SW 1271 (cell line): ENCODE measurements at places on chromosomes 5 and 9.

GRCh38 chr9:99744132-99744531 is 77.6 kb upstream of the NR4A3 start:
- DNase-seq, result no peak

GRCh38 chr5:134171972-134172371 is 4.8 kb downstream of the SKP1 start:
- DNase-seq, result no peak

GRCh38 chr5:107669096-107670031 is 1.4 kb downstream of the EFNA5 start:
- no peak for DNase-seq

- DNase-seq, result no peak
Measured at GRCh38 chr5:14204011-14204670, 61.0 kb downstream of the TRIO start.

- DNase-seq, result no peak
Measured at GRCh38 chr5:177269976-177270375, 33.5 kb downstream of the RAB24 start.

DNA sequence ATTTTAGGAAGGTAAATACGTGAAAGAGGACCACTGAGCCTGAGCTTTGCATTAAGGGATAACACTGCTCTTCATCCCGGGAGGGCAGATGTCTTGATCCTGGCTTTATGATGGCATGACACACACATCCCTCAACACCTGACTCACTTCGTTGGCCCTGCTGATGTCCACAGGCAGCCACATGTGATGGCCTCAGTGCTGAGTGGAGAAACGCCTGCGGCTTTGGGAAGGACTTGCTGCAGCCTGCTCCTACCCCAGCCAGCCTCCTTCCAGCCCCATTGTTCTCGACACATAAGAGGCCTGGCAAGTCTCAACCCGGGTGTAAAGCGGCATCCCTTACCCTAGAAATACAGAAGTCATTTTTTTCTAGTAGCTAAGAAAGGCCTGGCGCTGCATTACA is 169.0 kb downstream of the SYK start:
- no peak for DNase-seq

GRCh38 chr5:171437286-171437821 is 17.9 kb downstream of the FGF18 start:
- no peak for DNase-seq

GRCh38 chr9:19284729-19285128 is 54.2 kb downstream of the DENND4C start:
- no peak for DNase-seq

DNA sequence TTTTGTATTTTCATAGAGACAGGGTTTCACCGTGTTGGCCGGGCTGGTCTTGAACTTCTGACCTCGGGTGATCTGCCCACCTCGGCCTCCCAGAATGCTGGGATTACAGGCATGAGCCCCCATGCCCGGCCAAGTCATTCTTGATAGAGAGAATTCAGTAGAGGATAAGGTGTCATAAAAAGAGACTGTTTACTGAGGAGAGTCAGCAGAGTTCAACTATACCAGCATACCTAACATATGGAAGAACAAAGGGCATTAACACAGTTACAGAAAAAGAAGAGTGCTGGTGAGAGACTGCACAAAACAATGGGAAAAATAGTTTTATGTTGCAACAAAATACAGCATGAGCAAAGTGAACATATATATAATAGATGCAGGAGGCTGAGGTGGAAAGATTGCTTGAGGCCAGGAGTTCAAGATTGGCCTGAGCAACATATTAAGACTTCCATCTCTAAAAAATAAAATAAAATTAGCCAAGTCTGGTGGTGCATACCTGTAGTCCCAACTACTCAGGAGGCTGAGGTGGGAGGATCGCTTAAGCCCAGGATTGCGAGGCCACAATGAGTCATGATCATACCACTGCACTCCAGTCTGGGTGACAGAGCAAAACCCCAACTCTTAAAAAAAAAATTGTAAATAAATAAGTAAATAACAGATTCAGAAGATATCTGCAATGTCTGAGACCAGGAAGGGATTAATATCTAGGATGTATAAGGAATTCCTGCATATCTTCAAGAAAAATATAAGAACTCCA is 19.5 kb downstream of the B4GALT1 start:
- DNase-seq, result no peak

GRCh38 chr9:136852664-136853595 is 784 bp downstream of the MAMDC4 start:
- DNase-seq, result no peak

DNA sequence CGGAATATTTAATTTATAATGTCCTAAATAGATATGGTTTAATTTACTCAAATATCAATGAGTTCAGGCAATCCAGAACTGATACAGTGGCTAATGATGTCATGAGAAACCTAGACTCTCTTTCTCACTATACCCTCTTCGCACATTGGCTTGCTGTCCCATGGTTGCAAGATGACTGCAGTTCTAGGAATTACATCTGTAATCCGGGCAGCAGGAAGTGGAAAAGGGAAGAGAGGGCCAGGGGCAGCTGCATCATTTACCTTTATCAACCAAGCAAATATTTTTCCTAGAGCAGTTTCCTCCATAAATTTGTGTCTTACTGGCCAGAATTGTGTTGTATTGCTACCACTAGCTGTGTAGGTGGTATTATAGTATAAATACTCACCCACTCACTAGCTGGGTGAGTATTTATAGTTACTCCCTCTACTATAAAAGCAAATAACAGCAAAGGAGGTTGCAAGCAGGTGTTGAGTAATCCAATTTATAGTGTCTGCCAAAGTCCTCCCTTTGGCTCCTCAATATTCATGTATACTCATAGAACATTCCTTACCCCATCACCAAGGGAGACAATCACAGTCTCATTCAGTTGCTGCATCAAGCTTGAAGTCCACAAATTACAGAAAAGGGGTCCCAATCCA is 168.8 kb downstream of the DROSHA start:
- DNase-seq, result no peak

DNA sequence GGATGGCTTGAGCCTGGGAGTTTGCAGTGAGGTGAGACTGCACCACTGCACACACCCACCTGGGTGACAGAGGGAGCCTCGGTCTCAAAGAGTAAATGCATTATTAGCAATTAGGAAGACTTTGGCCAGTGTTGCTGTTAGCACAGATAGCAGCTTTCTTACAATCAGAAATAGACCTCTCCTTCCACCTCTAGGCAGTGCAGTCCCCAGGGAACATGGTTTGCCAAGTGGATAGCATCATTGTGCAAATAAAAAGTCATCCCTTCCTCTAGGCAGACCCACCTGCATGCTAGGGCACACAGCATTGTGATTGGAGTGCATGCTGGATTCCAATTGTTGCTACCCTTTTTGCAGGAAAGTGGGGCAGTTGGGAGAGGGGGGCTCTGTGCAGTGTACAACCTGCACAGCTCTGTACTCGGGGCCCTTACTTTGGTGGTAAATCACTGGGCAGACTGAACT is 77.9 kb upstream of the KLF9 start:
- no peak for DNase-seq

- no peak for DNase-seq
Measured at GRCh38 chr5:2300861-2301574, 418.3 kb upstream of the IRX4 start.

- peak; percentile 56 for DNase-seq
Measured at GRCh38 chr5:17189381-17190036, 27.9 kb upstream of the BASP1 start.

GRCh38 chr5:150341989-150342388 is 15.5 kb upstream of the TCOF1 start:
- no peak for DNase-seq

DNA sequence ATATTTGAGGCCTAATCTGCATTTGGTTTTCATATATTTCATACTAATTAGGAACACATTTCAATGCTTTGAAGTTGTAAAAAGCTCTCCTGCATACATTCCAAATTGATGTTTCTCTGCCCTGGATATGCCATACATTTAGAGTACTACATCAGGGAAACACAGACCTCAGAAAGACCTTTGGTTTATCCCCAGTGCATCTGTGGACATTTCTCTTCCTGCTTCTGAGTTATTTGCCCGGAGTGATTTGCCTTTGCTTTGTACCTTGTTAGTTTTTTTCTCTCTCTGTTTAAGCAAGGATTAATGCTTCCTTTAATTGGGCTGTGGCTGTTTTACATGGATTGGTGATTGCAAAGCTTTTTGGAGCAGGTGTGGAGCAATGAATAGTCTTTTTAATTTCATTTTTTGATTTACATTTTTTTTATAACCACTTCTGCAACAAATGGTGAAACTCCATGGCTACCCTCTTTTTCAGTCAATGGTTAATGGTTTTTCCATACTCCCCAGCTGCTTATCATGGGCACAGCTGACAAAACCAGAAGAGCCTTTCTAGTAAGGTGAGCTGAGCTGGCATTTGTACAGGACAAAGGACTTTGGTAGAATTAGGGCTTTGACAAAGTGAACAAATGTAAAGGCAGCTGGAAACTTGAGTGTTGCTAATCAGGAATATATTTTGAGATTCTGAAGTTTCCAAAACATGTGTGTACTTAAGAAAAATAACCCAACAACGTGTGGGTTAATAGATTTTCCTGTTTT is 54.2 kb downstream of the ZSWIM6 start:
- no peak for DNase-seq

GRCh38 chr5:136016945-136017530 is 11.8 kb upstream of the TGFBI start:
- peak; percentile 34 for DNase-seq

DNA sequence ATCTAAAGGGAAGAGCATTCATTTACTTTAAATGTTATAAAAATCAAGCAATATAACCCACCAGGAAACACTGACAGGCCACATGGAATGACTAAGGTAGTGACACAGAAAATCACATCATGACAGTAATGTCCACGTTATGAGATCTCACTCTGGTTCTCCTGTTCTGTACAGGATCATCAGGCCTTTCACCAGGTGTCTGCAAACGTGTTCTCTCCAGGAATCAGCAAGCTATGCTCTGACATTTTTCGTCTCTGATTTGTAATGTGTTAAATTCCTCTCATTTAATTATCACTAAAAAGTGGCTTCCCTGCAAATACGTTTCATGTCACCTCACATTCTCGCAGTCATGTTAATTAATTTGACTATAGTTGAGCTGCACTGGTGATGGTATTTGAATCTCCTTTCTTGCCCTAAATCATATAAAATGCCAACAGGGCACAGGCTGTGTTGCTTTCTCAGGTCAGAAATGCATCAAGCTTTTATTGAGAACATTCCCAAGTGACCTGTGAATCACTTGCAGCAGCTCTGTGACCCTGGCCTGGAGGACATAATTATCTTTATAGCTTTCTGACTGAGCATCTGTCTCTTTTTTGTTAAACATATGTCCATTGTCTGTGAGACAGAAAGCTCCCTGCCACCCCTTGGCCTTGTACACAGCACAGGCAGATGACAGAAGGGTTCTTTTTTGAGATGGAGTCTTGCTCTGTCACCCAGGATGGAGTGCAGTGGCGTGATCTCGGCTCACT is 196.2 kb downstream of the DIRAS2 start:
- DNase-seq, result no peak

DNA sequence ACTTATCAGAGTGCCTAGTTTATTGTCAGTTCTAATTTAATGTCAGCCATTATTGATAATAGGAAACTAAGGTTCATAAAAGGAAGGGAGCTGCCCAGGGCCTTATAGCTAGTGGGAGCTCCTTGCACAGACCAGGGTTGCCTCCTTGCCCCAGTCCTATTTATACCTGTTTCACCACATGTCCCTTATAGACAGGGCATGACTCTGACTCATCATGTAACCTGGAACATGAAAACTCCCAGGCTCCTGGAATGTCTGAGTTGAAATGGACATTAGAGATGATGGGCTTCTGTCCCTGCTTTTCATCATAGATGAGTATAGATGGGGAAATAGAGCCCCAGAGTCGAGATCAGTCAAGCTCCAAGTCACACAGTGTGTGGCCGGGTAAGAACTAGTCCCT is 21.1 kb downstream of the FAT2 start:
- DNase-seq, result no peak

DNA sequence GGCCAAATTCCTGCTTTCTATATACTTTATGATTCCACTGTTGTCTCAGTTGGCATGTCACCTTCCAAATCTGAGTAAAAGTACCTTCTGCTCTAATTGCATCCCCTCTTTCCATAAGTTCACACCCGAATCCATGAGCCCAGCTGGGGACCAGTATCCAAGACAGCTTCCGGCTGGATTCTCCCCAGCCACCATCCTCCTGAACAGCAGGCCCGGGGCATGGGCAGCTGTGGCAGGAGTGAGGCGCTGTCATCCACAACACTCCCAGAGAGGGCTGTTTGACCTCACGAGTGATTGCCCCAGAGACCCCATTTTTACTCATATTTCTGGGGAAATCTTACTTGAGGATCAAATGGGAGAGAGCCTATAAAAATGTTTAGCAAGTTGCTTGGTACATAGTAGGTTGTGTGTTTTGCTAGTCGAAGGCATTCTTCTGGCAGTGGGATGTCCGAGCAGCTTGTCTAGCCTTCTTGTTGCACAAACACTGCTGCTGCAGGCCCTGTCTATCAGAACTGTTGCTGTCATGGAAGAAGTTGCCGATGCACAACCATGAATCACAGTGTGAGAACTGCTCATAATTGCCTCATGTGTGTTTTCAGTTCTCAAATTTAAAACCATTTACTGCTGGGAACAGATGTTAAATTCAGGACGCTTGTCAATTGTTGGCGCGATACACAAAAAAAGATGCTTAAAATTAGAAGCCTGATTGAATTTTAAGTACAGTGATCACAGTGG is 93.8 kb downstream of the HSPA4 start:
- DNase-seq, result no peak

- no peak for DNase-seq
Measured at GRCh38 chr5:32780508-32780919, 69.4 kb downstream of the NPR3 start.

DNA sequence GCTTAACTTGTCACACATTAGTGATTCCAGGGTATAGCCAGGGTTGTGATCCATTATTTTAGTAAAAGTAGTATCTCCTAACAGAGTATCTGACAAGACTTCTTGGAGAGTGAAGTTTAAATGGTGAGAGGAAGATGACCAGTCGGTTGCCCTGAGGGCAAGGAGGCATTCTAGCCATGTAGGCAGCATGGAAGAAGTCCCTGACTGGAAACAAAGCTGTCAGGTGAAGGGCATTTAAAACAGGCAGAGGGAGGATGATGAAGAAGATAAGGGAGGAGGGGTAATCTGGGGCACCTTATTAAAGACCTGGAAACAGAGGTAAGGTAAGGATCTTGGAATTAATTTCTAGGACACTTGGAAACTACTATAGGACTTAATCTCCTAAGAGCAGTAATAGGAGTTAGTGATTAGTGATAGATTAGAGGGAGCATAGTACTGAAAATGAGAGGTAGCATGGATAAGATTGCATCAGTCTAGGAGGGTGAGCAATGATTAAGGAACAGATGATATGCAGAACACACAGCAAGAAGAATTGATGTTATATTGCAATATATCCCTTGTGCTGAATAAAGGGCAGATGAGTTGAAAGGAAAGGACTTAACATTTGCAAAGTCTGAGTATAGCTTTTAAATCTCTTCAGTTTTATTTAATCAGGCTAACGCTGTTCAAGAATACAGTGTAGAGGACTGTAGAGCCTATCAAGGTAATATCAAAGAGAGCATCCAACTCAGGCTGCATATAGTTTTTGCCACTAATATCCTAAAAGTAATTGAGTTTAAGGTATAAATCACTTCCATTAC is 9.6 kb downstream of the KIF2A start:
- no peak for DNase-seq
